ENCODE measurements at places on chromosomes 1 and 21.

DNA sequence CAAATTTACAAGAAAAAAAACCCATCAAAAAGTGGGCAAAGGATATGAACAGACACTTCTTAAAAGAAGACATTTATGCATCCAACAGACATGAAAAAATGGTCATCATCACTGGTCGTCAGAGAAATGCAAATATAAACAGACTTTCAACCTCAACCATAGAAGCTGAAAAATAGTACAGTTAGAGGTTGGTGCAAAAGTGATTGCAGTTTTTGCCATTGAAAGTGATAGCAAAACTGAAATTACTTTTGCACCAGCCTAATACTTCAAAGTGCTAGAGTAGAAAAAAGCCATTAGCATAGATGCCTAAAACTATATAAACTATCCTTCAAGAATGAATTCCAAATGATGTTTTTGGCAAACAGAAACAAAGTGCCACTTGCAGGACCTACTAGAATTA, 365.8 kb upstream of the DPYD start:
- DNase-seq = no peak

DNA sequence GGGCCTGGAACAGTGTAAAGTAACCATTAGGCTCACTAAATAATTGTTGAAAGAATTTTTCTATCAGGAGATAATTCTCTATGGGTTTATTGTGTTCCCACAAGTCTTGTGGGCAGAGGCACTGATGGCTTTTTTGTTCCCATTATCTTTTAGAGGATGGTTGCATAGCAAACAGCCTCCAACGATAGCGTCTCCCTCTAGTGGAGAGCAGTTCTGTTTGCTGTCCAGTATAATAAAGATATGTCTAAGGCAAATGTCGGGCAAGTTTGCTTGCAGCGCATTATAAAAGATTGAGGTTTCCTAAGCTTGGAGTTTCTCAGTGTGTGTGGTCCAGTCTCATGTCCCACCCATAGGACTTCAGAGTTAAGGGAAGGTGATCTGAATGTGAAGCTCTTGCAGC, 1.3 kb upstream of the SLC6A17 start:
- no peak for DNase-seq

DNA sequence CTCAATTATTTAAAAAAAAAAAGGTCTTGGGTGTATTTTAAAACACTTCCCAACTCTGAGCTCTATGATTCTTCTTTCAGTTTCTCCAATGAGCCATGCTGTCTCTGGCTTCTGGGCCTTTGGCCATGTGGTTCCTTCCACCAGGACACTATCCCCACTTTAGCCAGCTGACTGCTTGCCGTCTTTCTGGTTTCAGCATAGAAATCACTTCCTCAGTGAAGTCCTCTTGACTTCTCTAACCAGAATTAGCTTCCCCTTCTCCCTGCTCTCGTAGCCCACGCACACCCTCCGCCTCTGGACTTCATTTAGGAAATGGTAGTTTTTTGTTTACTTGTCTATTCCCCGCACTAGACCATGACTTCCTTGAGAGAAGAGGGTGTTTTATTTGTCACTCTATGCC, 1.1 kb upstream of the DIO1 start:
- no peak for DNase-seq

- no peak for DNase-seq
Measured at GRCh38 chr1:234504969-234505768, 26.2 kb upstream of the TARBP1 start.

DNA sequence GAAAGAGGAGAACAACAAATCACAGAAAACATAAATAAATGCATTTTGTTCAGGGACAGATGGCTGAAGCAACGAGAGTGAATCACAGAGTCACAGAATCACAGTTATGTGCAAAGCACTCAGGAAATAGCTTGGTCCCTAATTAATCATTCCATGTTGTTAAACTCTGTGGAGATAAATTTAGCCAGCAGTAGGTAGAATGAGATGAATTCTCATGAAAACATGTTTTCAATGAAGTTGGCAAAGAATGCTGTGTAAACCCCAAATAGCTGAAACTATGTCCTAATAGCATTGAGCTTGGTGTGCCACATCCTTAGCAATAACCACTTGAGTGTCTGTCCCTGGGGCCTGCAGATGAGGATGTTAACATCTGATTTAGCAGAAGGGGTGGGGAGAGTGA, 20.4 kb downstream of the LEPR start:
- DNase-seq = no peak

DNA sequence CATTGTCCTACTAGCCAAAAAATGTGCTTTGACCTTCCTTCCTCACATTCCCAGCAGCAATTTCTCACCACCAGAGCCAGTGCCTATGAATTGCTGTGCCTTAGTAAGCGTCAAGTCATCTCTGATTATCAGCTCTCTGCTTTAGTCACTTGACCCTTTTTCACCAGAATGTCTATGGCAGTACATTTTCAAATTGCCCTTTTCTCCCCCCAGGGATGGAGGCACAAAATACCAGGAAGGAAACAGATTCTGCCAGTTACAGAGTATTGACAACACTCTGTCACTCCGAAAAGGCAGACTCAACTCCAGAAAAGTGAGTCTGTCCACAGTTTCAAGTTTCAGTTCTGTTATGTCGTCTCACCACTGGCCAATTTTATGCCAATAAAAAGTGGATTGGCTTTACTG, 167.4 kb downstream of the TNFSF18 start:
- DNase-seq = no peak

DNA sequence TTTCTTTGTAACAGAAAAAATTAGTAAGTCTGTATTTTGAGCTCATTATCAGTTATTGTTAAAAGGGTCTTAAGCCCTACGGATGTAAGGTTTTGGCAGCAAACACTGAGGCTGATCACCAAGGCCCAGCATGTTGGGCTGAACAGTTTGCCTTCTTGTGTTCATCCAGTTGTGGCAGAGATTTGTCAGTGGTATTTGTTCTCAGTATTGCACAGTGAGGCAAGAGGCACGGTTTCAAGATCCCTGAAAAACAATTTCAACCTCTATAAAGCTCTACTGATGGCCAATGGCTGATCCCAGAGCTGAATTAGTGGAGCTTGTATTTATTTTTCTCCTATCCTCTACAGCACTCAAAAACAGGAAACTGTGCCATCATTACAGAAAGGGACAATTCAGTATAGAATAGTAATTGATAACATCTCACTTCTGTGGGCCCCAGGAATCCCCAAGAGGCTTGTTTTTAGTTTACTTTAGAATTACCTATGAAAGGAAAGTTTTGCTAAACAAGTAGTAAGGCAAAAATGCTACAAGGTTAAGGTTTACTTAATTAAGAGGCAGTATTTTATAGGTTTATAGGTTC, 191.8 kb upstream of the RAB4A start:
- no peak for DNase-seq

DNA sequence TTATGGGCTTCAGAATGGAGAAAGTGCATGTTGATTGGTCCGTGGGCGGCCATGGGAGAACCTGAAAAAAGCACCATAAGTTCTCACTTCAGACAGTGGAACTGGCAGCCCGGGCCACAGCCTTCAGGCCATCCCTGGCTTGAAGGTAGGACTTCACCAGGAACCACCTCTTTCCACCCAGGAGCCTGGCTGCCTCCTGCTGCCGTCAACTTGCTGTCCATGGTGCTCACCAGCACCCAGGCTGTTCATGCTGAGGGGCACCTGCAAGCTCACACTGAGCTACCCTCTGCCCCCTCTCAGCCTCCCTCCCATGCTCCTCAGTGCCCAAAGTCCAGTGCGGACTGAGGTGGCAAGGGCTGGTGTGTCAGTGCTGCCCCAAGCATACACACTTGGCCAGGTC, 12.9 kb upstream of the FNBP1L start:
- DNase-seq = no peak

- peak; percentile 50 for DNase-seq
Measured at GRCh38 chr1:226677027-226678020, 61.8 kb downstream of the ITPKB start.

GRCh38 chr1:8004113-8004802, 21.9 kb downstream of the ERRFI1 start:
- no peak for DNase-seq

- DNase-seq = no peak
Measured at GRCh38 chr1:44890007-44890406, 47.0 kb upstream of the PTCH2 start.

- no peak for DNase-seq
Measured at GRCh38 chr1:38923607-38924006, 18.0 kb downstream of the RHBDL2 start.

DNA sequence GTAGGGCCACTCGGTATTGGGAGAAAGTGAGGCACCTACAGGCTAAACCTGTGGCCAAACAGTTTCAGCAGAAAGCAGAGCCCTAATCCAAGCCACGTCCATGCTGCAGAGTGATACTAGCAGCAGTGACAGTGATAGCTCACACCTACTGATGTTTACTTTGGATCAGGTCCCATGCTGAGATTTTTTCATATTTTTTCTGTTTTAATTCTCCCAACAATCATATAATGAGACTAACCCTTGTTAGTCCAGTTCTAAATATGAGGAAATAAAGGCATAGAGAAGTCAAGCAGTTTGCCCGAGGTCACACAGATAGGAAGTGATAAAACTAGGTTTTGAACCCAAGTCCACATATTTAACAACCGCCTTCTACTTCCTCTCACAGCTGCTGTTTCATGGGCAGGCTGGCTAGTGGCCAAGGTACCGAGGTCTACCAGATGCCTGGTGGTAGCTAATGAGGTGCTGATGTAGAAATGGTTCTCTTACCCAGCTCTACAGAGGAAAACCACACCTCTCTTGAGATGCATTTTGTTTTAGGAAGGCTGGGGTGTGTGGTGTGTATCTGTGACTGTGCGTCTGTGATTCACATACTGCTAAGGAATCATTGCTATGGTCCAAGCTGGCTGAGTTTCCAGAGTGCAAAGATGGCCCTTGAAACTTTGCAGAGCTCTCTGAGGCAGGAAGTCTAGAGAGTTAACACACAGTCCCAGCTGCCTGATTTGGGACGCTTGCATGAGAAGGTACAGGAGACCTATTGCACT, 80.3 kb upstream of the ARTN start:
- DNase-seq = no peak

- no peak for DNase-seq
Measured at GRCh38 chr1:6198646-6199297, 623 bp downstream of the RPL22 start.

DNA sequence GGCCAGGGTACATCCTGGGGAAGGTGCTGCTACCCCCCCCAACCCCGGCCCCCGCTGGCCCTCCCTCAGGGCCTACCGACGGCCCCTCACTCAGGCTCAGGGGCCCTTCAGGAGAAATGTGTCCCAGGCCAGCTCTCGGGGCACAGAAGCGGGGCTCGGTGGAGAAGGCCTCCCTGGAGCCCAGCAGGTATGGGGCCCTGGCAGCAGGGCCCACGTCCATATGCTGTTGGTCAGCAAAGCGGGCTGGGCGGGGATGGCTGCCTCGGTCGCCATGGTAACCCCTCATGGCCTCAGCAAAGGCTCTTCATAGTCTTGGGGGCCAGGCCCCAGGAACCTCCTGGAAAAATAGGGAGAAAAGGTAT, 24.4 kb downstream of the DLGAP3 start:
- no peak for DNase-seq

Measured in stimulated activated CD4-positive, alpha-beta T cell treated with anti-CD3 and anti-CD28 coated beads, Interleukin-12 subunit alpha, Interleukin-12 subunit beta, amount 100 ng/mL, for 24 hours (primary cell).